GOT3 (cell line): ENCODE measurements at places on chromosomes 1 and 21.

GRCh38 chr1:180085331-180085730, 69.3 kb upstream of the QSOX1 start:
- no peak for DNase-seq

DNA sequence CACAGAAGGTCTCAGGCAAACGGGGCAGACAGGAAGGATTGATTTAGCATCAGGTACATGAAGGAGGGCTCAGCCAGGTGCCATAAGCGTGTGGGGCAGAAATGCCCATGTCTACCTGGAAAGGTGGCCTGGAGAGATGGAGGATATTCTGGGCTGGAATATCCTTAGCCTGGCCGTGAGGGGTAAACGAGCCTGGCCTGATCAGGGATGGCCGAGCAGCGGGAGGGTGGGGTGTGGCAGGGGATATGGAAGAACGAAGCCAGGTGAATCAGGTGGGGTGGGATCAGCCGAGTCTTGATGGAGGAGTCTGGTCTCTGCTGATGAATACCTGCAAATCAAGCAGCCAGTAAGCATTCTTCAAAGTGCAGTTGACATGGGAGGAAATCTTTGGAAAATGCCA, 35.5 kb upstream of the TTC22 start:
- no peak for DNase-seq

DNA sequence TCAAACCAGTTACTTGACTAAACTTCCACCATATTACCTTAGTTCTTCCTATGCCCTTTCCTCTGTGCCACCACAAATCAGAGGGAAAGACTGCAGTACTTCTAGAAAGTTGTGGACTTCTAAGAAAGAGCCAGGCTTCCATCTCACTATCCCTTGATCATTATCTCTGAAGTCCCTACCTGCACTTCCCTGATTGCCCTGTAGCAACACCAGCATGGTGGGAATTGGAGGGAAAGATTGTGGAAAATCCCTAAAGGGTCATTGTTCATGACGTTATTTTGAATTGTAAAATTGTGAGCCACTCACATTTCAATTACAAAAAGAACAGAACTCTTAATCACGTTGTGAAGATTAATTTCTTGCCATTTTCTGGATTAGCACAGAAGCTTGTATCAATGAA, 23.4 kb upstream of the KIAA1614 start:
- no peak for DNase-seq

DNA sequence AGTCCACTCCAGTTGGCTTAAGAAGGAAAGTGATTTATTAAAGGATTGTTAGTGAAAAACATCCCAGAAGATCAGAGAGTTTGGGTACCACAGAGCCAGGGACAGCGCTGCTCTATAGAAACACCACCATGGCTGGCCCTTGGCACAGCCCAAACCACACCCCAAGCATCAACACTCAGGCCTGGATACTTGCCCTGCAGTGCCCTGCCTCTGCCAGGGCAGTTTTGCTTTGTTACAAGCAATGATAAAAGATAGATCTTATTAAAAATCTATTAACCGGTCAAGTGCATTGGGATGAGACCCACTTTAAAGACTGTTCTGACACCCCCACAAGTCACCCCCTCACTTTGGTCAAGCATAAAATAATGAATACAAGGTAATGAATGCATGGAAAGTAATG, 56.6 kb downstream of the KIF21B start:
- DNase-seq = no peak

DNA sequence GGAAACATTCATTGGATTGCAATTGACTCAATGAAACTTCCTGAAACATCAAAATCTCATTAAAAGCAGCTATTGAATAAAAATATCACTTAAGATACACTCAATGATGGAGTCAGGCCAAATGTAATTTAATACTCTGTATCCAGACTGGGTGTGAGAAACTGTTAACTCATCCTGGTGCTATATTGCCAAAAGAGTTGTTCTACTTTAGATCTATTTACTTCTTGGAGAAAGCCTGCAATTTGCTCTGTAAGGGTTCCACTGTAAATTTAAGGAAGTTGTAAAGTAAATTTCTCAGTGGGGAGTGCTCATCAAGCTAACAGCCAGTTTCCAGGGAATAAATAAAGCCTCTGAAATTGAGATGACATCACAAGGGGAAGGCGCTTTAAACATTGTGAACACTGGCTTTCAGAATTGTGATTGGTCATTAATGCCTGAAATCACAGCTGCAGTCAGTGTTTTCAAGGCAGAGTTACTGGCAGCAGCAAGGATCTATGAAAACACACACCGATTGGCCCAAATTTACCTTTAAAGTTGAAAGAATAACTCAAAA, 91.4 kb downstream of the OLFM3 start:
- no peak for DNase-seq

- DNase-seq = no peak
These were observed 41.3 kb downstream of the RIPK4 start for GRCh38 chr21:41725421-41726031.

GRCh38 chr1:13797397-13797796, 97.4 kb downstream of the PRDM2 start:
- DNase-seq = no peak

DNA sequence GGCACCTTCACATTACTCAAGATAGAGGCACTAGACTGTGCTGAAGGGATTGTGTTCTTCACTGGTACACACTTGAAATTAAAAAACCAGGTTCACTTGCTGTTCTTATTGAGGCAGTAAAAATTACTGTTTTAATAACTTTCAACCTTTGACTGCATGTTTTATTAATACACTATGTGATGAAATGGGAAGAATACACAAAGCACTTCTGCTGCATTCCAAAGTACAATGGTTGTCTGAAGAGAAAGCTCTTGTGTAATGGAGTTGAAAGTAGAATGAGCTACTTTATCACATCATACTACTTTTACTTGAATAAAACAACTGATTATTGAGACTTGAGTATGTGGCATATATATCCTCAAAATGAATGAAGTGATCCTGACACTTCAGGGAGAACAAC, 49.7 kb downstream of the LRRC8C start:
- no peak for DNase-seq

DNA sequence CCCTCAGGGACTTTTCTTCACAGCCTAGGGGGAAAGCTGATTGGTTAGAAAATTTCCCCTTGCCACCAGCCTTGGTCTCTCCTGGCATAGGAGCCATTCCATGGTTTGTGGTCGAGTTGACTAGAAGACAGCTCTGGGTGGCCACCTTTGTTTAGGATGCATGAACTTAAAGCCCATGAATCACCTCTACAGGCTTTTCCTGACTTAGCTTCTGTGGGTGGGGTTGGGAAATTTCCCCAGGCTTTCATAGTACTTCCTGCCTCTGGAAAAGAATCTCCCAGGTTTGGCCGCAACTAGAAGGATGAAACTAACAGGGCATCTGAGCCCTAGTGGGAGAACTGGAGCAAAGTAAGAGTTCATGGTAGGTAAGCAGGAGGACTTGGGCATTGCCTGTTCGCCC, 72.6 kb downstream of the SNRPE start:
- DNase-seq = no peak

GRCh38 chr1:1179346-1179982, 5.8 kb downstream of the TTLL10 start:
- DNase-seq = no peak

DNA sequence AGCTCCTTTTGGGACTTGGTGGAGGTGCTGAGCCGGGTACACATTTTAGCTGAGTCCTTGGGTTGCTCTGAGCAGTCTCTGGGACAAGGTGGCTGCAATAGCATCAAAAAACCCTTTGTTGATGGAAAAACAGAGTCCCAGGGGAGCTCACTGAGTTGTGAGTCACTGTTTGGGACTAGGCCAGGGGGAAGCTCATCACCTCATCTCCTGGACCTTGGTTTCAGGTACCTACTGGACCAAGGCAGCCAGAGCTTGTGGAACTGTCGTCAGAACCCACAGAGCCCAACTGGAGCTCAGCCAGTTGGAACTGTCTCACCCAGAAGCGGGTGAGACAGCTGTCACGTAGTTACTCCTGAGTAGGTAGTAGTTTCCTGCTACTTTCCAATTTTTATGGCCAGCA, 146.7 kb downstream of the HLX start:
- no peak for DNase-seq

- no peak for DNase-seq
These were observed 92.0 kb downstream of the CNIH3 start for GRCh38 chr1:224707843-224708725.

- DNase-seq = no peak
These were observed 124.7 kb upstream of the KIAA0040 start for GRCh38 chr1:175317309-175317708.

- no peak for DNase-seq
These were observed 97.5 kb downstream of the SMYD2 start for GRCh38 chr1:214378492-214378891.

GRCh38 chr1:2108213-2108876, 58.1 kb downstream of the PRKCZ start:
- DNase-seq = no peak

GRCh38 chr1:96792220-96792619, 70.6 kb downstream of the PTBP2 start:
- no peak for DNase-seq

DNA sequence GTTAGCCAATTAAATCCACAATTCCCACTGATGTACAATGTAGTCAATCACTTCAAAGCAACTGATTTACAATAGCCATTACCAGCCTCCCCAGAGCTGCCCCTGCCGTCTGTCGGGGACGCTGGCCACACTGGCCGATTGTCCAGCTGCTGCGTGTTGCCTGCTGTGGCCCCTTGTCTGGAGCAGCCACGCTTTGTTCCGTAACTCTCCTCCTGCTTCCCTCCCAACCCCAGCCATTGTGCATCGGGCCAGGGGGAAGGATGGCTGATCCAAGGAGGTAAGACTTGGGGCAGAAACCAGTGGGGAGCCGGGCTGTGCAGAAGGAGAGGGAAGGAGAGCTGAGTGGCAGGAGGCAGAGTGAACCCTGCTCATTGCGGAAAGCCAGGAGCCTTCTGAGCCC, 83.6 kb upstream of the LYST start:
- DNase-seq = no peak

GRCh38 chr1:206050655-206051235, 2.2 kb upstream of the RHEX start:
- no peak for DNase-seq

DNA sequence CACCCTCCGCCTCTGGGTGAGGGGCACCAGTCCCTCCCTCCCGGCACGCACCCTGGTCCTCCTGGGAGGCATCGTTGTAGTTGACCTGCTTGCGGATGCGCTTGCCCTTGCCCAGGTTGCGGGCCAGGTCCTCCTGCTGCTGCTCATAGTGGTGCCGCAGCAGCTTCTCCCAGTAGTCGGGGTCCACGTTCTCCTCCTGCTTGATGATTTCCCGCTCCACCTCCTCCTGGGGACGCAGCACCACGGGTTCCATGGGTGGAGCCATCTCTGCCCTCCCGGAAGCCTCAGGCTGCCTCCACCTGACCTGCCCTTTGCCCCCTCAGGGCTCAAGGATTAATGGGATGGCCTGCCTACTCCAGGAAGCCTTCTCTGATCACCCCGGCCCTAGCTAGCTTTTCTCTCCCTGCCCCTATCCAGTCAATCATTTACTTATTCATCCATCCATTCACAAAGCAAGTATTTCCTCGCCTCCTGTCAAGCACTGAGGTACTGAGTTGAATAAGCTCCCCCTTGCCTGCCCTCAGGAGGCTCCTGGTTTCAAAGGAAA, 53.5 kb downstream of the CHD5 start:
- no peak for DNase-seq
